ENCODE measurements at places on chromosomes 5 and 9. TPM values are rescaled to one million over a fixed set of nuclear protein-coding genes. Genes with fewer than 3 reads are reported as not detected.

The NUTM2F gene
- total RNA-seq = not detected

The SLC34A1 gene
- not detected for total RNA-seq

The GBA2 gene
- total RNA-seq = 57.7 TPM

GRCh38 chr9:124621371-124622328 lies 114.5 kb upstream of the NR5A1 start:
- no peak for DNase-seq

DNA sequence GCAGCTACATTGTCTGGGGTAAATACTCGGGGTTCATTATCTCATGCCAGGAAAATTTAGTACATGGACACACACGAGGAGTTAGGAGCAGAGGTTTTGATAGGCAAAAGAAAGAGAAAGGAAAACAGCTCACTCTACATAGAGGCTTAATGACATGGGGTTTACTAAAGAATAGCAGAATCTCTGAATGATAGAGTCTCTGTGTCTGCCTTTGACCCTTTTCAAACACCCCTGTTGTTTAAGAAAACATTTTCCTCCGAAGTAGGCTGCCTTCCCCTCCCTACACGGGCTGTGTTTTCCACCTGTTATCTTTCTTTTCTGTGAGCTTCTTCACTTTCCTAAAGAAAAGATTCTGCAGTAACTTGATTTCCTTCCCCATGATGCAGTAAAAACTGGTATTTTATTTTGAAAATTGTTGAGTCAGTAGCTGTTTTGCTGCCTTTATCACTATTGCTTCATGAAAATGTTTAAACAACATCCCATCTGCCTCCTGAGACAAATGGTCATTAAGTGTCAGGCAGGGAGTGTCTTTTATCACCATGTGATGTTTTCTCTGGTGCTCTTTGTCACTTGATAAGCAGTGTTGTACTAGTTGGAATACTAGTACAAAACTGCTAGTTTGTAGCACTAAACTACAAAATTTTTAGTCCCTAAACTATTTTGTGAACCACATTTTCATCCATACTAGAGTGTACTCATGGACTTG lies 76.6 kb downstream of the PPIC start:
- DNase-seq = no peak

- no peak for DNase-seq
These were observed 200.5 kb upstream of the POU5F2 start for GRCh38 chr5:93941897-93942296.

GRCh38 chr9:99533421-99533820 lies 288.3 kb upstream of the NR4A3 start:
- DNase-seq = no peak

DNA sequence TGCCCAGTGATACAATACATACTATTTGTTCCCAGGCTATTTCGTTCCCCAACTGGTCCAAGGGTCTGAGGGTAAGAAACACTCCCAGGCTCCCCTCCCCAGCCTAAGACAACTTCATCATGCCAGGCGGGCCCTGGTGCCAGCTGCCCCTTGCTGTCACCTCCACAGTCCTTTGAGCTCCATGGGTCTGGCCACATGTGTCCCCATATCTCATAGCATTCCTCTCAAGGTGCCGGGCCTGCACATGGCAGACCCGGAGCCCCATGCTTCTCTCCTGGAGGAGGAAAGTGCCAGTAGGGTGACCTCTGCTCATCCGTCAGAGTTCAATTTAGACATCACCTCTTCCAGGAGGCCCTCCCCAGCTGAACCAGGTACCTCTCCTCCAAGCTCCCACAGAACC lies 120.5 kb downstream of the C5orf15 start:
- no peak for DNase-seq

GRCh38 chr5:93219641-93220145 lies 361.3 kb downstream of the NR2F1-AS1 start:
- DNase-seq = no peak
